ENCODE measurements at places on chromosomes 2 and 18. TPM values are rescaled to one million over a fixed set of nuclear protein-coding genes. Genes with fewer than 3 reads are reported as not detected.

GRCh38 chr2:21194858-21195271 is 71.1 kb downstream of the TDRD15 start:
- no peak for DNase-seq

DNA sequence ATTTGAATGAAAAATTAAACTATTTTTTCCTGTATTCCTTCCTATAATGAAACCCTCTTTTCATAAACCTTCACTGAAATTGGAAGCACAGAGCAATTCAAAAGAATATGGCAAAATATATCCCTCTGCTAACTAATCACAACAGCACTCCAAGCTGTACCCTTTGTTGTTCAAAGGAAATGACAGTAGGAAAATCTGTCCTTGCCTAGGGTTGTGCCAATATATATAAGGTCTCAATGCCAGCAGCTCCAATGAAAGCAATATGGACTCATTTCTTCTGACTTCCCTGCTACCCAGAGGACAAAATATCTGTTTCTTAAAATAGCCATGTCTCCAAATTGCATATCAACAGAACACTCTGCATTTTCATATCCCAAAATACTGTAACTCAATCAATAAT is 373.9 kb upstream of the MC4R start:
- no peak for DNase-seq

DNA sequence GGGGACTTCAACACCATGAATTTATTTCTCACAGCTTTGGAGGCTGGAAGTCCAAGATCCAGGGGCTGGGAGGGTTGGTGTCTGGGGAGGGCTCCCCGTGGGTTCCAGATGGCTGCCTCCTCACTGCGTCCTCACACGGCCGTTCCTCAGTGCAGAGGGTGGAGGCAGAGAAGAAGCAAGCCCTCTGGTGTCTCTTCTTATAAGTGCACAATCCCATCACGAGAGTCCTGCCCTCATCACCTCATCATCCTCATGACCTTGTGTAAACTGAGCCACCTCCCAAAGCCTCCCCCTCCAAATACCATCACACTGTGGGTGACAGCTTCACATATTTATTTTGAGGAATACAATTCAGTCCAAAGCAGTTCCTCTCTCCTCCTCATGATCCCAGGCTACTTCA is 26.3 kb downstream of the TMEM163 start:
- DNase-seq = no peak

DNA sequence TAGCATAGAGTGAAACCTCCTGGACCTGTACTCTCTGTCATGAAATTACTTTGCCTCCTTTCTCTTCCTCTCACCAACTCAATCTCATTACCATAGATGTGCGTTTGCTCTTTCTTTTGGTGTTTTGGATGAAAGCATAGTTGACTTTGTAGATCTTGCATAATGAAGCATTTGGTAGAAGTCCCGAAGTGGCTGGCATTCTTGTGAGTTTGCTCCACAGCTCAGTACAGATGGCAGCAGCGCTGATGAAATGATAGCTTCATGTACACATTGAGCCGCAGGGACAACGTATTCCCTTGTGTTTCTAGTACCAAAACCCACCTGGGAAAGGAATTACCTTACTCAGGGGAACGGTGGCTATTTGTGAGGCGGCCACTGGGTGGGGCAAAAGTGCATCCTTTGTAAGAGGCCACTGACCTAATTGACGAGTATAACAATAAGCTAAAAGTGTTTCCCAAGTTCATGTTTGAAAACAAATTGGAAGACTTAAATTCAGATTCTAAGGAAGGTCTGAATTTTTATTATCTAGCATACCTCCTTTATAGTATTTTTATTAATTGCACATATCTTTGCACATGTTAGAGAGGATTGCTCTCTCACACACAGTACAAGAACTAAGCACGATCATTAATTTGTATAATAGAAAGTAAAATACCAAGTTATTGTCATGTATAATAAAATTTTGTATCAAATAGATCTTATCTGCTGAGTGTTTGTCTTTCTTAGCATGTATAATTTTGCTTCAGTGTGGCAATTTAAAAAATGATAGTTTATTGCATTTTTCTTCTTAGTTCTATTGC is 25.4 kb upstream of the CDH7 start:
- no peak for DNase-seq

DNA sequence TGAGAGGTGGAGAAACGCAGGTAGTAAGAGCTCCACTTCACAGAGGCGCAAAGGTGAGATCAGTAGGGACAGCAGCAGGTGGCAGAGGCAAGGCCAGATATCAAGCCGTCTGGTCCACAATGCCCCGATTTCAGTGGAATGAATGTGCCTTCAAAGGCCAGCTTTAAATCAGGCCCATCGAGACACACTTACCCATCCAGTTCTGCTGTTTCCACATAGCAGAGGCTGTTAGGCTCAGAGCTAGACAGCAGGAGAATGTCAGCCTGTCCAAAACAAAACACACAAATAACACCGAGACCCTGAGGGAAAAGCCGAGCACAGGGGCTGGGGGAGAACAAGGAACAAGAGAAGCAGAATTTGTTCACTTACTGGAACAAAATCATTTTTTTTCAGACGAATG is 75.8 kb upstream of the NARS1 start:
- peak; percentile 80 for DNase-seq

SULT1C2 gene
- polyA plus RNA-seq = 117 TPM

IL36A gene
- not detected for polyA plus RNA-seq

FBLN7 gene
- 0.71 TPM for polyA plus RNA-seq

DNA sequence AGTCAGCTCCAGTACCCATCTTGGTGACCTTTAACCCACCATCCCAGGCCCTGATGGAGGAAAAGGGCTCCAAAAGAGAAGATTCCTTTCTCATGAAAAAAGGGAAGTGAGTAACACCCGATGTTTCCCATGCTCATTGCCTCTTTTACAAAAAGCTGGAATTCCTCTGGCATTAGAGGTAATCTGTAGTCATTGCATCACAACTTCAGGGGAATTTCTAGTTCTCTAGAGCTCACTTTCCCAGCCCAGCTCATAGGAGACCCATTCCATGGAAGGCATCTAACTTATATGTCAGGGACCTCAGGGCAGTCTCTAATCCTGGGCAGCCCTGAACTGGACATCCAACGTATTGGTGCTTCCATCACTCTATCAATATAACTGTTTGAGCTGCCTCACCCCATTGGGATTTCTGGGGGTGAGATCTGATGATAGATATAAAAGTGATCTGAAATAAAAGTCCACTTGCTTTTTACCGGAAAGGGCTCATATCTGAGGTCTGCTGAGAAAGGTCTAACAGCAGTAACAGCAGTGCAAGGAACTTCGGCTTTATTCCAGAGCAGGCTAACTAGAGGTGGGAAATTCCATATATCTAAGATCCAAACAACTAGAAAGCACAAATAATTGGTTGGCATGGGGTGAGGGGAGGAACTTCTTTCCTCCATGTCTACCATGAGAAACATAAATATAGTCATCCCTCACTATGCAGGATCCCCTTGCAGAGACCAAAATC is 106.1 kb downstream of the ETAA1 start:
- no peak for DNase-seq

DNA sequence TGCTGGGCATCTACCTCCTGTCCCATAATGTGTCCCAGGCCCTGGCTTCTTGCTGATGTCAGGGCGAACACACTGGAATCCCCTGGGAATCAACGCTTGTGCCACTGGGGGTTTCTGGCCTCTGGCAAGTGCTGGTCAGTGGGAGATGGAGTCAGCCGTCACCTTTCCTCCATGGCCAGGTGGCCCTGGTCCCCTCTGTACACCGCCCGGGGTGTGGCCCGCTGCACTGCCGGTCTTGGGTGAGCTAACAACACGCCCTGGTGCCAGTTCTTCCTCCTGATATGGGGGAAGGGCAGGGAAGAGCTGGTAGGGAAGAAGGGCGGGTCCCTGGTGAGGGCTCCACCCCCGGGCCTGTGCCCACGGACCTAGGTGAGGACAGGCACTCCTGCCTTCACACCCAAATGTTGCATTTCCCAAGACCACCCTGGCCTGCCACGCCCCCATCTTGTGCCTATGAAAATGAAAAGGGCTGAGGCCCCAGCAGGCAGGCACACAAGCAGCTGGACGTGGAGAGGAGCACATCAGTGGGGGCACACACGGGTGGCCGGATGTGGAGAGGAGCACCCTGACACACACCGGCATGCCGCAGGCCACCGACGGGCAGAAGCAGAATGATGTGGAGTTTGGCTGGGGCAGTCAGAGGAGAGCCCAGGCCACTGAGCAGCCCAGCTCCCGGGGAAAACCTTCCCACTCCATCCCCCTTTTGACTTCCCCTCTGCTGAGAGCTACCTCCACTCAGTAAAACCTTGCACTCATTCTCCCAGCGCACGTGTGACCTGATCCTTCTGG is 140.5 kb downstream of the ASB1 start:
- DNase-seq = no peak

C18orf63 gene
- not detected for polyA plus RNA-seq

- DNase-seq = no peak
Observed at GRCh38 chr2:22153931-22154613, 1030.3 kb downstream of the TDRD15 start.

DNA sequence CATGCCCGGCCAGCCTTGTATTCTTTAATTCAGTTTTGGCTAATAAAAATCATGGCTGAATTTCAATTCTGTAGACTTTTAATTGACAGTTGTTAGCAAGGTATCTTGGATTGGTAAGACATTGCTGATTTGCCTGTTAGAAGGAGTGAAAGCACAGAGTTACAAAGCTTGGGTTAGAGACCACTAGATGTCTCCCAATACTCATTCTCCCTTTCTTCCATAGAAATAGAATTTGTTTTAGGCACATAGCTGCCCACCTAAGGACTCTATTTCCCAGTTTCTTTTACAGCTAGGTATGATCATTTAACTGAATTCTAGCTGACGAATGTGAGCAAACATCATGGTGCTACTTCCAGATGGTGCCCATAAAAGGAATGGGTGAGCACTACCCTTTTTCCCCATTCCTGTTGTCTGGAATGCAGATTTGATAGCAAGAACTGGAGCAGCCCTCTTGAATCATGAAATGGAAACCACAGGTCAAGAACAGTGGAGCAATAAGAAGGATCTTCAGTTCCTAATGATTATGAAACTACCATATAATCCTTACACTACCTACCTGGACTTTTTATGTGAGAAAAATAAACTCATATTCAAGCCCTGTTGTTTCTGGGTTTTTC is 17.5 kb downstream of the PECR start:
- no peak for DNase-seq
